Fibroblast of skin of right biceps (primary cell): ENCODE measurements at places on chromosomes 4 and X.

- peak; percentile 68 for DNase-seq
Measured at GRCh38 chr4:48570646-48571220, 80.7 kb downstream of the ZAR1 start.

GRCh38 chrX:23935106-23935505 lies 27.3 kb downstream of the CXorf58 start:
- DNase-seq, result peak; percentile 27

DNA sequence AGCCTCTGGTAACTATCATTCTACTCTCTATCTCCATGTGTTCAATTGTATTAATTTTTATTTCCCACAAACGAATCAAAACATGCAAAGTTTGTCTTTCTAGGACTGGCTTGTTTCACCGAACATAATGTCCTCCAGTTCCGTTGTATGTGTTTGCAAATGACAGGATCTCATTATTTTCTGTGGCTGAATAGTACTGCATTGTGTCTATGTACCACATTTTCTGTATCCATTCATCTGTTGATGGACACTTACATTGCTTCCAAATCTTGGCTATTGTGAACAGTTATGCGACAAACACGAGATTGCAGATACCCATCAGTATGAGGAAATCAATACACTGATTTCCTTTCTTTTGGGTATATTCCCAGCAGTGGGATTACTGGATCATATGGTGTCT lies 8.4 kb upstream of the LDOC1 start:
- DNase-seq, result no peak

DNA sequence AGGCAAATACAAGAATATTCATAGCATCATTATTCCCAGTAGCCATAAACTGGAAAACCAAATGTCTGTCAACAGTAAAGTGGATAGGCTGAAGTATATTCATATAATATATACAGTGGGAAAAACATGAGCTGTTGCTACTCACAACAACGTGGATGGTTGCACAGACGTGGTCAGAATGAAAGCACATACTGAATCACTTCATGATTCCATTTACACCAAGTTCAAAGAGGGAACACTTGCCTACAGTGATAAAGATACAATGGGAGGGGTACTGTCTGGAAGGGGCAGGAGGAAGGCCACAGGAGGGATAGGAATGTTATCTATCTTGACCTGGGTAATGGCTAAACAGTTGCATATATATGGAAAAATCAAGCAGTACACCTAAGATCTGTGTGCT lies 25.3 kb downstream of the APBB2 start:
- DNase-seq, result no peak

DNA sequence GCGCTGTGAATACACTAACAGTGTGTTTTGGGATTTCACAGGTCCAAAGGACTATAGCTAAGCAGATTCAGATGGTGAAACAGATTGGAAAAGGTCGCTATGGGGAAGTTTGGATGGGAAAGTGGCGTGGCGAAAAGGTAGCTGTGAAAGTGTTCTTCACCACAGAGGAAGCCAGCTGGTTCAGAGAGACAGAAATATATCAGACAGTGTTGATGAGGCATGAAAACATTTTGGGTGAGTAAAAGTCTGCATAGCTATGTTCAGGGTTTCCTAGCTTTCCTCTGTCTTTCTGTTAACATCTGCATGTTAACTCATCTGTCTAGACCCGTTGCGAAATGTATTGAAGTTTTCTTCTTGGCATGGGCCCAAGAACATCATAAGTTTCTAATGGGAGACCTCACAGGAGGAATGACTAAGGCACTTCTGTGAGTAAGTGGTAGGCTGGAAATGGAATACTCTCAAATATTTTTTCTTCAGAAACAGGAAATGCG lies 372.1 kb downstream of the BMPR1B start:
- peak; percentile 100 for DNase-seq

DNA sequence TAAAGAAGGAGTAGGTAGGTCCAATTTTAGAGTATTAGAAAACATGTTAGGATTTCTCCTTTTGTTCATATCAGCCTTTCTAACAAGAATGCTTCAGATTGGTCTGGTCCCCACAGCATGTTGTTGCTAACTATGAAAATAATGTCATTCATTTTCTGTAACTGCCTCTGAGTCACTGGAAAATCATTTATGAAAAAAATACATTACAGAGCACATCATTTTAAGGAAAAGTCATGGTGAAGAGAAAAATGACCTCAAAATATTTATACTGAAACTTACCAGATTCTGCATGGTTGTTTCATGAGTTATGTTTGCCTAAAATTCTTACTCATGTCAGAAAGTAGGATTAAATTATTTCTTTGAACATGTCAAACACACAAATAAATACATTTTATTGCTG lies 35.2 kb downstream of the DTHD1 start:
- peak; percentile 68 for DNase-seq

DNA sequence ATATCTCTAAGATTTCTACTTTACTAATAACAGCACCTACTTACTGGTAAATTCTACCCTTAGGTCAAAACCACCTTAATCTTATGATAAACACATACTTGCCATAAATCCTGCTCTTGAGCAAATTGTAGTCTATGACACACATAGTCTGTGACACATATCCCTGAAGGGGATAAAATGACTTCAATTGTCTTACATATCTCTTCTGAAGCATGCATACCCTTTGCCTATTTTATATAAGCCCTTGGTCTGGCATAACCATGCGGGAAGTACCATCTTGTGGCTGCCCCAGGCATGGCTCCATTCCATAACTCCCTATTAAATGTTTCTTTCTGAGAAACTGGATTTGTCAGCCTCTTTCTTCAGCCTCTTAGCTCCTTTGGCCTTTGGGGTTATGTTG lies 248.9 kb downstream of the SLC7A11 start:
- no peak for DNase-seq

GRCh38 chr4:183362036-183362435 lies 39.8 kb upstream of the CLDN24 start:
- no peak for DNase-seq

- DNase-seq, result no peak
Measured at GRCh38 chr4:22546299-22546698, 30.4 kb upstream of the ADGRA3 start.

DNA sequence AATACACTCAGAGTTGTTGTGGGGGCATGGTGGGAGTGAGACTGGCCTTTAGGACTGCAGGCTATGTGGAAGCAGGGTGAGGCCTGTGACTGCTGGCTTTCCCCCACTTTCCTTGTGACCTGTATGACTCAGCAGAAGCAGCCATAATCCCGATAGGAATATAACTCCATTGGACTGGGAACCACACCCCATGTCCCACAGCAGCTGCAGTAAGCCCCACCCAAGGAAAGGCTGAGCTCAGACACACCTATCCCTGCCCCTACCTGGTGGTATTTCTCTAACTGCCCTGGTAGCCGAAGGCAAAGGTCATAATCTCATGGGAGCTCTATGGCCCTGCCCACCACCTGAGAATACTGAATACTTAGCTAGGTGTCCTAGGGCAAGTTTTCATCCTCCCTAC lies 169.3 kb downstream of the GC start:
- no peak for DNase-seq

GRCh38 chr4:5019274-5019673 lies at the start of gene CYTL1:
CYTL1 (minus strand) TSS chr4:5019458; CDS start chr4:5019445, 13 bp downstream.
- DNase-seq, result no peak

- DNase-seq, result no peak
Measured at GRCh38 chr4:120055162-120055561, 11.5 kb downstream of the MAD2L1 start.

- no peak for DNase-seq
Measured at GRCh38 chrX:1802912-1803311, 188.1 kb downstream of the ASMT start.

GRCh38 chr4:111601671-111602070 lies 543.6 kb upstream of the FAM241A start:
- peak; percentile 53 for DNase-seq

GRCh38 chrX:66728818-66729271 lies 90.0 kb upstream of the EDA2R start:
- DNase-seq, result peak; percentile 68

DNA sequence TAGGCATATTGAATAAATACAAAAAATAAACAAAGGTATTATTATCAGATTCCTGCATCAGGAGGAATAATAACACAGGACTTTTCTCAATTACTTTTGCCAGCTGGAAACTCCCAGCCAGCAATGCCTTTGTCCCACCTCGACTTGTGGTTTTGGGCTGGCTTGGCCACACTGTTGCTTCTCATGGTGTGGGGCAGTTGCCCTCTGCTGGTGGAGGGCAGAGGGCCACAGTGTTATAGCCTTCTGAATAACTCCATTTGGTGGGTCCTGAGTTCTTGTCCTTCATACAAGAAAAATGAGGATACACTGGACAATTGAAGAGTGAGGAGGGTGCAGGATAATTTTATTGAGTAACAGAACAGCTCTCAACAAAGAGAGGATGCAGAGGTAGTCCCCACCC lies 1206.0 kb upstream of the ADGRL3 start:
- no peak for DNase-seq

GRCh38 chr4:29307256-29307655 lies 1412.9 kb upstream of the PCDH7 start:
- no peak for DNase-seq

- peak; percentile 2 for DNase-seq
Measured at GRCh38 chrX:100447655-100448397, 37.8 kb upstream of the PCDH19 start.

GRCh38 chr4:110770353-110770752 lies 147.5 kb upstream of the PITX2 start:
- DNase-seq, result no peak

DNA sequence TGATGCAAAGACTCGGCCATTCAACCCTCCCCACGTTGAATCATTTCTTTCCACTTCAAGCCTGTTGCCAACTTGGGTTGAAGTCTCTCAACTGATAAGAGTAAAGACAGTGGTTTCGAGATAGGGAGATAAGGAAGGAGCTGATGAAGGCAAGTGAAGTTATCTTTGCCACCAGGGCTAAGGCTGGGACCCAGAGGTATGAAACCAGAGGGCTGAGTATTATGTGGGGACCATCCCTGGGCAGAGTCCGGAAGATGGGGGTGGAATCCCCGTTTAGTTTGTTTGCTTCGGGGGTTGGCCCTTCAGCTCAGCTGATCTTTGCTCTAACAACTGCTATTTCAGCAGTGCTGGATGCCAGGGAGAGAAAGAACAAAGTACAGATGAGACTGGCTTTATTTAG lies 2.3 kb upstream of the XPNPEP2 start:
- DNase-seq, result no peak

- no peak for DNase-seq
Measured at GRCh38 chrX:14412686-14413085, 116.7 kb upstream of the GLRA2 start.

DNA sequence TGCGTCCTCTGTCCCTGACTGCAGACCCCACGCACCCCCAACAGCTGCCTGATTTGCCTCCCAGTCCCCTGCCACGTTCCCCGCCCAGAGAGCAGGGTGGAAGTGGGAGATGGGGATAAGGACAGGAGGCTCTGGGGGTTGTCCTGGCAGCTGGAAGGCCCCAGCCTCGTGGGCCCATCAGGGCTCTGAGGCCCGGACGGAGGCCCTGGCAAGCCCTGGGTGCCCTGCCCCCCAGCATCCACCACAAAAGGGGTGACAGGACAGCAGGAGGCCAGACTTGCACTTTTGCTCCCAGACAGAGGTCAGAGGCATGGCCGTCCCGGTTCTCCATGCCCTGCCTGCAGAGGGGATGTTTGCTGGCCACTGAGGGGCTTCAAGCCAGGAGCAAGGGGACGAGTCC lies 4.7 kb downstream of the SH3TC1 start:
- no peak for DNase-seq

DNA sequence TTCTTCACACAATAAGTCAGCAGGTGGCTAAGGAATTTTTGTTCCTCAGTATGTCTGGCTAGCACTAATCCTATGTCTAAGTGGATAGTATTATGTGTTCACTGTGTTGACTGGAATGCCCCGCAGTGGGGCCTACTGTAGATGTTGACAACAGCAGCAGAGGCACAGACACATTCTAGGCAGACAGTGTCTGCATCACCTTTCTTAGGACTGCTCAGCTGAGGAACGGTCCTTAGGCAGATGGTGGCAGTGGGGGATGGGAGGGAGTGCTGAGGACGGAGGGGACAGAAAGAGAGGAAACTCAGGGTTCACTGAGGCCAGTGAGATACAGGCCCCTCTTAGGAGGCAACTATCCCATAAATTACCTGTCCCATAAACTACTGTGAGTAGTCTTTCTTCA lies 44.6 kb upstream of the LEF1 start:
- no peak for DNase-seq

DNA sequence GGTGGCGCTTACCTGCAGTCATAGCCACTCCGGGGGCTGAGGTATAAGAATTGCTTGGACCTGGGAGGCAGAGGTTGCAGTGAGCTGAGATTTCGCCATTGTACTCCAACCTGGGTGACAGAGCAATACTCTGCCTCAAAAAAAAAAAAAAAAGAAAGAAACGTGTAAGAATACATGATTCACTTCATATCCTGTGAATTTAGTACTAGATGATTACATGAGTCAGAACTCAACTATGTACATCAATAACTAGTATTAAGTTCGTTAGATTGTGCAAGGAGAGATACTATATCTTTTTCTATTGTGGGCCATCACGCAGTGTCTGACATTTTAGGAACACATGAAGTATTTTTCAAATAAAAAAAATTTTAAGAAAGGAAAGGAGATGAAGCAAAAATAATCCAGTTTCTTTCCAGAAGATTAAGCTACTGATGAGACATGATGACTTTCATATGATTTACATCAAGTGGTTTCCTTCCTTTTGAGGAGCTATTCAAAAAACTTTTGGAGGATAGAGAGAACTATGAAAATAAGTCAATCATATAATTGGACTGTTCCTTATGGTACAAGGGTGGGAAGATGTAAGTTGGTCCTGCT lies 64.7 kb upstream of the EXOC1L start:
- peak; percentile 81 for DNase-seq

GRCh38 chr4:147518846-147519767 lies 38.2 kb downstream of the EDNRA start:
- DNase-seq, result peak; percentile 72

GRCh38 chrX:51892921-51893745 lies at the start of gene MAGED1:
MAGED1 (plus strand) TSS chrX:51893623; CDS start chrX:51894305, 682 bp downstream.
- peak; percentile 95 for DNase-seq

DNA sequence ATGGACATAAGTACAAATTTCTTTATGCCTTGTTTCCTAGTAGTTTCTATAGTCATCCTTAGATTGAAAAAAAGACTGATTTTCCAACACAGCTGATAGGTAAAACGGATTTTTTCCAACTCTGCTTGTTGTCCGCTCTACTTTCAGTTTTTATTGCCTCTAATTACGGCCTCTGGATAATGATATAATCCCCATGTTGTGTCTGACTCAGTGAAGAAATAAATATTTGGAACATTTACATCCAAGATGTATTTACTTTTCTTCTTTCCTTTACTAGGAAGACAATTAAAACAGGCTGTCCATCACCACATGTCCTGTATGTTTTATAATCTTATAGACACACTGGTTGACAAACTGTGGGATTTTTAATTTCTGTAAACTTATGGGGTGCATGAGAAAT lies 6.8 kb upstream of the CXCL3 start:
- DNase-seq, result no peak

DNA sequence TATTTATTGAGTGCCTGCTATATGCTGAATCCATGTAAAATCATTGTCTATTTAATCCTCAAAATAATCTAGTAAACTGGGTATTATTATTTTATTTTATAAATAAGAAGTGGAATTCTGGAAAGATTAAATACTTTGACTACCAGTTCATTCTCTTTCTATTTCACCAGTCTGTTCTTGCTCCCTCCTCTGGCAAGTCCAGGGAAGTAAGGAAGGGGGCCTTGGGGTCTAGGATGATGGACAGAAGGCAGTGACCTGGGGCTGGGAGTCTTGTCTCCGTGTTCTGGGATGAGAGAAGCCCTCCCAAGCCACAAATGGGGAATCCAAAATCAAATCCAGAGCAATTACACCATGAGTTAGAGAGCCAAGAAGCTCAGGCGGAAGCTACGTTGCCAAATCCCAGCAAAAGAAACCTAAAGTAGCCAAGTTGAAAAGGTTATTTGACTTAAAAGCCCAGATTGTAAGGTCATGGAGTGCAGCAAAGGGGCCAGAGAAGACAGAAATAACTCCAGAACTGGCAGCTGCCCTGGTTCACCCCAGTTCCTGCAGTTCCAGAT lies 28.3 kb upstream of the PARM1 start:
- DNase-seq, result no peak
